ENCODE measurements at places on chromosomes 1 and 21.

DNA sequence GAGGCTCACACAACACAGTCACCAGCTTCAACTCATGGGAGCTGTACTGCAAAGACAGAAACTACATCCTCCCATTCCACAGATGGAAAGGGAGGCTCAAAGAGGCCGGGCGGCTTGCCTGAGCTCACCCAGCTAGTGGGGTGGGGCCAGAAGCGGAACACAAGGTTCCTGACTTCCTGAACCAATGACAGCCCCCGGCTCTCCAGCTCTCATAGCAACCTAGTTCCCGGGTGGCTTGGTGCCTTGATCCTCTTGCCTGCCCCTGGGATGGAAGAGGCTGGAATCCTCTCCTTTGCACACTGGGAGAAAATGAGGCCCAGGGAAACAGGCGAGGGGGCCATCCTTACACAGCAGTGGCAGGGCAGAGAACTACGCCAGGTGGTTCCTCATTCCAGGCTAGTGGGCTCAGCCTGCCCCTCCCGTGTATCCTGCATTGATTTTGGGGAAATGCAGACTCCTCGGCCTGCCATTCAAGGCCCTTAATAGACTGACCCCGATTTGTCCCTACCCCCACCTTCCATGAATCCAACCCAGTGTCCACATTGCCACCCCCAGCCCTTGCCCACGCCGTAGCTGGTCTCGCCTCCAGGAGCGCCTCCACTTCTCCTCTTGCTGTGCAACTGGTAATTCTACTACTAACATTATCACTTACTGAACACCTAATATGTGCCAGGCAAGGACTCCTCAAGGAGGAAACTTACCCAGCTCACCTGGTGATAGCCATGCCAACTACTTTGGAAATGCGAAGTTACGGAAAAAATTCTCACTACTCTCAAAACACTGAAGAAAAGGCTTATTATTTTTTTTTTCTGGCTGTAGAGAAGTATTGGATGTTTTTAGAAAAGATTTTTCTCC, 5.0 kb downstream of the RAP1GAP start:
- no peak for DNase-seq

- no peak for DNase-seq
These were observed 253.2 kb downstream of the TOMM20 start for GRCh38 chr1:234875328-234875952.

DNA sequence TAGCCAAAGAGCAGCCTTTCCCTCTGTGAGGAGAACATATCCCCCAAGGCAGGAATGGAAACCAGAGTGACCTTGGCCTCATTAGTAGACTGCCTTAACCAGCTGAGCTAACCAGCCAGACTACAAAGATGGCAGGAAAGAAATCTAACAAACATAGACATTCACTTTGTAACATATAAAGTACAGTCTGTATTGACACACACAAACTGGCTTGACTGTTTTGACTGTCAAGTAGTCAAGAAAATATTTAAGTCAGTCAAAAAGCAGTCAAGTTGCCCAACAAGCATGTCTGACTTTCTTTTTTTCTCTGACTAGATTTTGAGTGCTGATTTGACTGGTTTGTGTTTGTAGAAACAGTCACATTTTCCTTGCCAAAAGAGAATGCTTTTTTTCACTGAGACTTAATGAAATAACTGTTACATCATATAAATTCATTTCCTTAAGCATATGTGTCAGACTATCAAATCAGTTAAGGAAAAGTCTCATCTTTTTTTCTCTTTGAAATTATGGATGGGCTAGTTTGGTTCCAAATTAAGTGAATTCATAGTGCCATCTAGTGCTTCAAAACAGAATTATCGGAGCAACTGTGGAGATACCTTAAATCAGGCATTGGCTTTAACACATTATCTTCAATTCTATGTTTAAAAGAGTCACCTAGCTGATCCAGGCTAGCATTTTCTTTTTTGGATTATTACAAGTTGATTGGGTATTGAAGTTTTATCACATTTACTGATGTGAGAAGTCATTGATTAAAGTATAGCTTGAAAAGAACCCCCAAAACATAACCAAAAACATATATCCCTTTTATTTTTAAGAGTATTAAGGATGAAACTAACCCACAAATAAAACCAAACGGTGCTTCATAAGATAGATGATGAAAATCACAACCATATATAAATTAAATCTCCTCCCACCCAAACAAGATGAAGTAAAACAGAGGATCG, 75.0 kb downstream of the ATP6V1G3 start:
- DNase-seq: no peak

DNA sequence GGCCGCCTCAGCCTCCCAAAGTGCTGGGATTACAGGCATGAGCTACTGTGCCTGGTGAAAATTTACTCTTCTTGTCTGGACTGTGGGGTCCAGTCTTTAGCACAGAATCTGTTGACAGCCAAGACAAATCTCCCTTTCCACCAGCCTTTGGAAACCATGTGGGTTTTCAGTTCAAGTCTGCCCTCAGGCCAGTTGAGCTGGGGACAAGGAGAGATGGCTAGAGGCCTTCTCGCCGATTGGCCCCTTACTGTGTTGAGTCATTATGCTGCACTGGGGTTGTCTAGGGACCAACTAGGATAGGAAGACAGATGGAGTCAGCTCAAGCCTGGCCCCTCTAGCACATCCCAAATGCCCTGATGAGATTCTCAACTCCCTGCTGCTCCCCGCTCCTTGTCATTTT, 8.6 kb upstream of the NKAIN1 start:
- no peak for DNase-seq

DNA sequence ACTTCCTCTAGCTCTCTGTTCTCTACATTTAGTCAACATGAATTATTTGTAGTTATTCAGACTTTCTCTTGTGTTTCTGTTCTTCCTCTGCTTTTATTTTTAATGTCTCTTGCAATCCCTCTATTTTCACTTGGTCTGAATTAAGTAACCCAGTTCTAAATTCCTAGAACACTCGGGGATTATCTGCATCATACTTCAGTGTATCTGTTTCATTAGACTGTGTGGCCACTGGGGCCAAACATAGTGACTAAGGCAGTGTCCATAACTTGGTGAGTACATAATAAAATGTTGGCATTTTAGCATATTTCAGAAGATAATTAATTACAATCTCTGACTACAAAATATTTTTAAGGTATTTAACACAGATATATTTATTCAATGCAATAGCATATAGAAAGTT, 1087.2 kb upstream of the B3GALT2 start:
- DNase-seq: no peak

GRCh38 chr1:195251900-195252299, 1356.3 kb downstream of the KCNT2 start:
- no peak for DNase-seq

- no peak for DNase-seq
These were observed 204.5 kb upstream of the GREM2 start for GRCh38 chr1:240816472-240816871.

- DNase-seq: no peak
These were observed 8.2 kb upstream of the ST6GALNAC3 start for GRCh38 chr1:76066394-76066793.

Measured in stimulated activated naive CD8-positive, alpha-beta T cell treated with anti-CD3 and anti-CD28 coated beads, Interleukin-15, amount 100 ng/mL, for 72 hours (primary cell).